Activated naive CD8-positive, alpha-beta T cell treated with anti-CD3 and anti-CD28 coated beads for 36 hours (primary cell): ENCODE measurements at places on chromosomes 11 and 22. TPM values are rescaled to one million over a fixed set of nuclear protein-coding genes. Genes with fewer than 3 reads are reported as not detected.

Gene ENTHD1
- 0.20 TPM for total RNA-seq

Gene IGLL5
- 0.93 TPM for total RNA-seq

Gene TRIM48
- total RNA-seq = not detected

GRCh38 chr11:128400382-128401203 is 186.8 kb downstream of the ETS1 start:
- no peaks in the 10 kb centered on the region for H3K36me3 ChIP-seq
- H3K4me1 ChIP-seq = peaks cover 27% of the 10 kb centered on the region
- no peak for DNase-seq
- no peak overlapping the region for H3K27ac ChIP-seq

Gene MUC5AC
- total RNA-seq = not detected

DNA sequence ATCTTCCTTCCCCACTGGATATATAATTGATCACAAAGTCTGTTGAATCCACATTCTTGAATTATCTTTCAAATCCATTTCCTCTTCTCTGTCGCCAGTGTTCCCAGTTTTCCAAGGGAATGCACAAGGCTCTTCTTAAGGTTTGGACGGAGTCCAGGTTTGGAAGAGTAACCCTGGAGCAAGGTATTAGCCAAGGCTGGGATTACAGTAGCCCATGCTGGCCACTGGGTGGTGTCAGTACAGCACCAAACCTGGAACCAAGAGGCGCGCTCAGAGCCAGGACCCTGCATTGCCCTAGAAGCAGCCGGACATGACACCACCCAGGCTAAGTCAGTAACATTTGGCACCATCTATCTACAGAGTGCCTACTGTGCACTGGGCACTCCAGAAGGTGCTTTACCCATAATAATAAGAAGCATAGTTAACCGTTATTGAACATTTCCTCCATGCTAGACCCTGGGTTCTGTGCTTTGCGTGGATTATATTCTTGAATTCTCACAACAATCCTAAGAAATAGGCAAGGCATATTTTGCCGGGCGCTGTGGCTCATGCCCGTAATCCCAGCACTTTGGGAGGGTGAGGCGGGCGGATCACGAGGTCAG is 48.0 kb upstream of the CLPB start:
- H3K27ac ChIP-seq = no peak overlapping the region
- H3K27me3 ChIP-seq = peaks cover 14% of the 10 kb centered on the region
- peaks cover 1% of the 10 kb centered on the region for H3K36me3 ChIP-seq
- DNase-seq = peak; percentile 47
- H3K4me3 ChIP-seq = no peak overlapping the region

GRCh38 chr22:29154364-29155048 is 51.2 kb upstream of the EMID1 start:
- H3K4me3 ChIP-seq = no peak overlapping the region
- DNase-seq = peak; percentile 79
- no peak overlapping the region for H3K27ac ChIP-seq
- H3K4me1 ChIP-seq = peaks cover 7% of the 10 kb centered on the region
- H3K36me3 ChIP-seq = no peaks in the 10 kb centered on the region
- peaks cover 61% of the 10 kb centered on the region for H3K27me3 ChIP-seq

Gene CAPN5
- 2.2 TPM for total RNA-seq

DNA sequence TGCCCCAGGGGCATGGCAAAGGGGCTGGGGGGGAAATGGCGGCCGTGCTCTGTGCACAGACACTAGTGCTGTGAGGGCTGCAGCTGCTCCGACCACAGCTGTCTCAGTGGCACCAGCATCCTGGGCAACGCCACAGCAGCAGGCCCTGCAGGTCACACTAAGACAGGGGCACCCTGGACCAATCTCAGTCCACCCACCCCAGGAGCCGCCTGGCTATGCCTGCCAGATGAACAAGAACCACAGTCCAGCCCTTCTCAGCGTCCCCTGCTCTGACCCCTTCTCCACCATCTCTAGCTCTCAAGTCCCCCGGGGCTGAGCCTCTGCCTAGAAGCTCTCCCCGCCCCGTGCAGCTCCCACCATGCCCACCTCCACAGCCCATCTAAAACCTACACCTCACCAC is 16.5 kb downstream of the TUBGCP6 start:
- H3K27me3 ChIP-seq = no peaks in the 10 kb centered on the region
- DNase-seq = no peak
- H3K36me3 ChIP-seq = peaks cover 4% of the 10 kb centered on the region
- H3K4me3 ChIP-seq = no peak overlapping the region
- no peak overlapping the region for H3K27ac ChIP-seq

- H3K4me1 ChIP-seq = peaks cover 3% of the 10 kb centered on the region
- H3K27me3 ChIP-seq = peaks cover 21% of the 10 kb centered on the region
- peak overlapping the region; percentile 77 for H3K4me3 ChIP-seq
- H3K27ac ChIP-seq = no peak overlapping the region
- no peaks in the 10 kb centered on the region for H3K36me3 ChIP-seq
Observed at GRCh38 chr22:24592058-24592850, 619 bp downstream of the LRRC75B start.

Gene OR56A3
- total RNA-seq = not detected

DNA sequence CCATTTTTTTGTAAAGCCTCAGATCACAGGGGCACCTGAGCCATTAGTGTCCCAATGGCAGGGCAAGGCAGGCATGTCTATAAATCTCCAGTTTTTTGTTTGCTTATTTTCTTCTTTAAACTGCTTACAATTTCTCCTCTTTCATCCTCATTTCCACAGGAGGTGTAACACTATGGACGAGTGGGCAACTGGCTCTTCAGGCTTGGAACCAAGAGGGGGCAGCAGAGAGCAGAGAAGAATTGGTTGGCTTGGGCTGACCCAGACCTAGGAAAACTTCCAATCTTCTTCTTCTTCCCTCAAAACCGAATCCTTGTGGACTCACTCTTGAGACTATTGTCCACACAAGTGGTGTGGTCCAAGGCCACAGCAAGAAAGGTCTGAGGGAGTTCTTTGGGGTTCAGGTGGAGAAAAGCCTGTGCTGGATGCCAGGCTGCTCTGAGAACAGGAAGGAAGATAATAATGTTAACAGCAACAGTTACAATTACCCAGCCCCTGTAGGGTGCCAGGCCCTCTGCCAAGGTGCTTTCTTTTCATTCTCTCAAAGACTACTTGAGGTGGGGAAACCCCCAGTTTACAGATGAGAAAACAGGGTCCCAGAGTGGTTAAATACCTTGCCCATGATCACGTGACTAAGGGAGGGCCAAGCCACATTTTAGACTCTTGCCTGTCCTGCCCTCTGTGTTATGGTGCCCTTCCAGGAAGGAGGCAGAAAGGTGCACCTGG is 70.7 kb upstream of the E2F8 start:
- DNase-seq = peak; percentile 24
- no peak overlapping the region for H3K27ac ChIP-seq
- no peak overlapping the region for H3K4me3 ChIP-seq
- H3K36me3 ChIP-seq = no peaks in the 10 kb centered on the region
- H3K4me1 ChIP-seq = no peaks in the 10 kb centered on the region

- peaks cover 6% of the 10 kb centered on the region for H3K4me1 ChIP-seq
- H3K36me3 ChIP-seq = no peaks in the 10 kb centered on the region
- no peaks in the 10 kb centered on the region for H3K27me3 ChIP-seq
- no peak for DNase-seq
Observed at GRCh38 chr22:17958166-17958565, 66.2 kb downstream of the MICAL3 start.

DNA sequence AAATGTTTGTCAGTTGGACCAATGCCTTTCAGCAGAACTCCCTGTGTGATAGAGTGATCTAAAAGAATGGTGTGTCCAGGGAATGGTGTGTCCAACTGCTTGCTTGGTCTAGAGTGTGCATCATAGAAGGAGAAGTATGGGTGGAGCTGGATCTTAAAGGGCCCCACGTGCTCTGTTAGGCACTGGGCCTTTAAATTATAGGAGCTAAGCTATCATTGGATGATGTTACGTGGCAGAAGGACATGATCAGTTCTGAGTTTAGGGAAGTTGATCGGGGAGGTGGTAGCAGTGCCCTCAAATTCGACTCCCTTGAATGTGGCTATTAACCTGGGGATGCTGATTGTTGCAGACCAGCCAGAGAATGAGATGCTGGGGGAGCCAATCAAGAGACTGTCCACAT is 16.4 kb downstream of the STX3 start:
- H3K27me3 ChIP-seq = no peaks in the 10 kb centered on the region
- no peak overlapping the region for H3K4me3 ChIP-seq
- H3K36me3 ChIP-seq = no peaks in the 10 kb centered on the region
- no peak overlapping the region for H3K27ac ChIP-seq

GRCh38 chr11:7901319-7901854 is 29.7 kb downstream of the OR10A6 start:
- H3K27me3 ChIP-seq = peaks cover 24% of the 10 kb centered on the region
- no peaks in the 10 kb centered on the region for H3K4me1 ChIP-seq
- no peak overlapping the region for H3K4me3 ChIP-seq
- H3K36me3 ChIP-seq = no peaks in the 10 kb centered on the region
- no peak for DNase-seq

DNA sequence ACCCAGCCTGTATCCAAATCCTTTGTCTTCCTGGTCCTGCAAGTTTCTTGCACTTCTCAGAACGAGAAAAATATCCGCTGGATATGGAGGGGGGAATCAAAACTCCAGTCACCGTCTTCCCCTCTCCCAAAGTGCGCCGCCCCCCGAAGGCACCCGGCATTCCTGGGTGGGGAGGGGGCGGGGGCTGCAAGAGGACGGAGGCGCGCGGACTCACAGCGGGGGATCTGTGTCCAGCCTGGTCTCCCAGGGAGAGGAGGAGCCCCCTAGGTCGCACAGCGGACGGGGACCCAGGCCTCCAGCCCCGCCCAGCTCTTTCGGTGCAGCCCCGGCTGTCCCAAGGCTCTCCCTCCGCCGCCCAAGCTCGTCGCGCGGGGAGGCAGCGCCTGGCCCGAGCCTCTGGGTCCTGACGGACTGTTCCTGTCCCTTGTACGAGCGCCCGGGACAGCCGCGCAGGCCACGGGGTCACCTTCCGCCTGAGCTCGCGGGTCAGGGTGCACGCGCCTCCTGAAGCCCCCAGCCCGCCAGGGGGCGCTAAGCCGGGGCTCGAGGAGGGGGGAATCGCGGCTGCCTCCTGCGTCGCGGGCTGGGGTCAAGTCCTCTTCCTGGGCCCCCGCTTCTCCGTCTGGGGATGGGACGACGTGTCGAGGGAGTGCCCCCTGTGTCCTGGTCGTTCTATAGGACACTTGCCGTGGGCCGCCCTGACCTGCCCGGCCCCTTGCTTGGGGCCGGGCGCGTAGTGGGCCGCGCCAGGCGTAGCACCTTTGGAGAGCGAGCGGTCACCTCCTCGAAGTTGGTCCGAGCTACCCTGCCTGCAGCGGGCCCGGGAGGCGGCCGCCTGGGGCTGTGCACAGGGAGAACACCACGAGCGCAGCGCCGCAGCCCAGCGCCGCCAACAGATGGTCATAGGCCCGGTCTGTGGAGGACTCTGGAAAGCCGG is 2.4 kb upstream of the WNT11 start:
- H3K4me3 ChIP-seq = peak overlapping the region; percentile 72
- H3K36me3 ChIP-seq = no peaks in the 10 kb centered on the region
- peaks cover 78% of the 10 kb centered on the region for H3K27me3 ChIP-seq
- no peak overlapping the region for H3K27ac ChIP-seq
- peak; percentile 85 for DNase-seq
- peaks cover 18% of the 10 kb centered on the region for H3K4me1 ChIP-seq

Gene SYCE3
- total RNA-seq = 1.3 TPM

Gene THRSP
- not detected for total RNA-seq

- H3K4me3 ChIP-seq = no peak overlapping the region
- H3K4me1 ChIP-seq = no peaks in the 10 kb centered on the region
- no peaks in the 10 kb centered on the region for H3K36me3 ChIP-seq
- peak; percentile 36 for DNase-seq
Observed at GRCh38 chr11:133134314-133135173, 397.8 kb downstream of the OPCML start.

GRCh38 chr11:104146421-104146820 is 17.5 kb downstream of the PDGFD start:
- H3K27ac ChIP-seq = no peak overlapping the region
- H3K27me3 ChIP-seq = no peaks in the 10 kb centered on the region
- no peak for DNase-seq
- H3K36me3 ChIP-seq = no peaks in the 10 kb centered on the region

- H3K27ac ChIP-seq = no peak overlapping the region
- H3K27me3 ChIP-seq = no peaks in the 10 kb centered on the region
- no peak overlapping the region for H3K4me3 ChIP-seq
- H3K36me3 ChIP-seq = no peaks in the 10 kb centered on the region
- DNase-seq = no peak
Observed at GRCh38 chr11:59259867-59260475, 47.2 kb upstream of the MPEG1 start.

DNA sequence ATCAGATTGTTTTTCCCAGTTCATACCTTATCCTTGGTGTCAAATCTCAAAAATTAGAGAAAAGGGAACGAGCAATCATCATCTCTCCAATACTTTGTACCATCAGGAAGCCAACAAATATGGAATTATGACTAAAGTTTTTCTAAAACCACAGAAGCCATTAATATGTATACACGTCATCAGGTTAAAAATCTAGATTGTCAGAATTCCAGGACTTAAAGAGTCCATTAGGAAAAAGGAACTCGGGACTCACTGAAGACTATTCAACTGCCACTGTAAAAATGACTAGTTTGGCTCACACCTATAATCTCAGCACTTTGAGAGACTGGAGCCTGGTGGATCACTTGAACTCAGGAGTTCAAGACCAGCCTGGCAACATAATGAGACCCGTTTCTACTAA is 344.4 kb upstream of the LRRC4C start:
- H3K27ac ChIP-seq = no peak overlapping the region
- no peak for DNase-seq
- H3K27me3 ChIP-seq = no peaks in the 10 kb centered on the region
- H3K4me3 ChIP-seq = no peak overlapping the region

GRCh38 chr22:20865875-20866445 is 7.2 kb downstream of the SNAP29 start:
- H3K4me3 ChIP-seq = no peak overlapping the region
- no peaks in the 10 kb centered on the region for H3K27me3 ChIP-seq
- peaks cover 4% of the 10 kb centered on the region for H3K36me3 ChIP-seq
- no peak overlapping the region for H3K27ac ChIP-seq

GRCh38 chr11:92916299-92916698 is 53.2 kb upstream of the MTNR1B start:
- no peaks in the 10 kb centered on the region for H3K4me1 ChIP-seq
- no peak overlapping the region for H3K4me3 ChIP-seq
- H3K36me3 ChIP-seq = no peaks in the 10 kb centered on the region
- no peak for DNase-seq

Gene FREY1
- 0.80 TPM for total RNA-seq

GRCh38 chr11:47071791-47072261 is 104.9 kb downstream of the ARFGAP2 start:
- H3K27ac ChIP-seq = no peak overlapping the region
- H3K4me1 ChIP-seq = no peaks in the 10 kb centered on the region
- no peaks in the 10 kb centered on the region for H3K36me3 ChIP-seq
- H3K27me3 ChIP-seq = no peaks in the 10 kb centered on the region
- no peak for DNase-seq

- DNase-seq = no peak
- peaks cover 5% of the 10 kb centered on the region for H3K4me1 ChIP-seq
- H3K36me3 ChIP-seq = no peaks in the 10 kb centered on the region
- H3K27ac ChIP-seq = no peak overlapping the region
- no peaks in the 10 kb centered on the region for H3K27me3 ChIP-seq
Observed at GRCh38 chr11:64378335-64378880, 19.4 kb downstream of the RPS6KA4 start.

GRCh38 chr11:95545116-95545875 is 244.3 kb downstream of the FAM76B start:
- no peak for DNase-seq
- H3K36me3 ChIP-seq = no peaks in the 10 kb centered on the region
- H3K4me1 ChIP-seq = peaks cover 9% of the 10 kb centered on the region
- no peak overlapping the region for H3K4me3 ChIP-seq
- H3K27ac ChIP-seq = no peak overlapping the region
- H3K27me3 ChIP-seq = peaks cover 6% of the 10 kb centered on the region

- no peak overlapping the region for H3K27ac ChIP-seq
- DNase-seq = no peak
- no peak overlapping the region for H3K4me3 ChIP-seq
- no peaks in the 10 kb centered on the region for H3K27me3 ChIP-seq
- no peaks in the 10 kb centered on the region for H3K4me1 ChIP-seq
- H3K36me3 ChIP-seq = no peaks in the 10 kb centered on the region
Observed at GRCh38 chr22:21915624-21916308, 36.9 kb downstream of the PPM1F start.

Gene TRIM51
- total RNA-seq = not detected
